ENCODE measurements at places on chromosomes 1 and 21.

GRCh38 chr1:9211291-9211811, 23.2 kb upstream of the H6PD start:
- no peak for DNase-seq

DNA sequence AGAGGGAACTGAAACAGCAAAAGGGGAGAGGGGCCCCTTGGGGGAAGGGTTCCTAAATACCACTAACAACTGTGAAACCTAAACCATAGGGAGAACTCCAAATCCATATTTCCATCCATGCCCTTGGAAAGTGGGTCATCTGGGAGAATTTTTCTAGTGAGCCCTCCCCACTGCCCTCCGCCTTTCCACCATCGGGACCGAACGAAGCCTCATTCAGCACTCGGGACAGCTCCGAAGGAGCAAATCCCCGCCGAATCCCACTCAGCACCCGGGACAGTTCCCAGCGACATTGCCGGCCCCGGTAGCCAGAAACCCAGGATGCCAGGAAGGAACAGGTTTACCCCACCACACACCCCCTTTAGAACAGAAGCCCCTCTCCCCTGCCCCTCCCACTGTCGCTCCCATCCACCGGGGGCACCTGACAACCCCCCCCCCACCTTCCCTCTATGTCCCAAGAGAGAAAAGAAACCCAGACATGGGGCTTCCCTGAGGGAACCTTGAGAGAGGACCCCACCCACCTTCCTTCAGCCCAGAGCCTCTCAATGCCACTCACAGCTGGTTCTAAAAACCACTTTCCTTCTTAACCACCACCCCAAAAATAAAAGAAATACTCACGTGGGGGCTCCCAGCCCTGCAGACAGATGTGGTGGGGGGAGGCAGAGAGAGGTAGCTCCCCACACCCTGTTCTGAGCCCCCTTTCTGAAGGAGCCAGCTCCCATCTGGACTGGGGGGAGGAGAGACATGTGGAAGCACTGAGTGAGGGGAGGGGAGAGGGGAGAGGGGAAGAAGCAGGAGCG, 4.5 kb downstream of the DLGAP3 start:
- DNase-seq, result no peak

GRCh38 chr1:210384625-210385024, 55.9 kb downstream of the HHAT start:
- no peak for DNase-seq

DNA sequence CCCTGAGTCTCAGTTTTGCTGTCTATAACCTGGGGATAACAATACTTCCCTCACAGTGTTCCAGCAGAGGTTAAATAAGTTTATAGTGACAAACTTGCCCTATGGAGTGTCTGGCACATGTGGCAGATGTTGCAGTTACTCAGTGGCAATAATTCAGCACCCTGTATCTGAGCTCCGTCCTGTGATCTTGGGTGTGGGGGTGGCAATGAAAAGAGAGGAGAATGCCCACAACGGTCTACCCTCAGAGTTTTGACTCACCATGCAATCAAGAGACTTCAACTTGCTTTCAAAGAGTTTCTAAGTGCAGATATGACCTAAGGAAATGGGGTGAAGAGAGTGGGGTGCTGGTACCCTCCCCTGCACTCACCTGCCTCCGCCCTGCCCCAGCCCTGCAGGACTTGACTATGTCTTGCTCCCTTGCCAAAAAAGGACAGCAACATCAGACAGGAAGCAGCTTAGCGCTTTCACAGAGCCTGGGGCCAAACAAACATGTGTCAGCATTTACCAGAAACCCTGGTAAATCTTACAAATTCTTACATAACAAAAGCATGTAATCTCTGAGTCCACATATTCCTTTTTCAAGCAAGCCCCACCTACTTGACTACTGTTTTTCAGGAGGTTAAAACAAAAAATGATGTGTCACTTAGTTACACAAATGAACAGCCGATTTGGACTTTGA, 185.1 kb upstream of the CAMK1G start:
- DNase-seq, result no peak

DNA sequence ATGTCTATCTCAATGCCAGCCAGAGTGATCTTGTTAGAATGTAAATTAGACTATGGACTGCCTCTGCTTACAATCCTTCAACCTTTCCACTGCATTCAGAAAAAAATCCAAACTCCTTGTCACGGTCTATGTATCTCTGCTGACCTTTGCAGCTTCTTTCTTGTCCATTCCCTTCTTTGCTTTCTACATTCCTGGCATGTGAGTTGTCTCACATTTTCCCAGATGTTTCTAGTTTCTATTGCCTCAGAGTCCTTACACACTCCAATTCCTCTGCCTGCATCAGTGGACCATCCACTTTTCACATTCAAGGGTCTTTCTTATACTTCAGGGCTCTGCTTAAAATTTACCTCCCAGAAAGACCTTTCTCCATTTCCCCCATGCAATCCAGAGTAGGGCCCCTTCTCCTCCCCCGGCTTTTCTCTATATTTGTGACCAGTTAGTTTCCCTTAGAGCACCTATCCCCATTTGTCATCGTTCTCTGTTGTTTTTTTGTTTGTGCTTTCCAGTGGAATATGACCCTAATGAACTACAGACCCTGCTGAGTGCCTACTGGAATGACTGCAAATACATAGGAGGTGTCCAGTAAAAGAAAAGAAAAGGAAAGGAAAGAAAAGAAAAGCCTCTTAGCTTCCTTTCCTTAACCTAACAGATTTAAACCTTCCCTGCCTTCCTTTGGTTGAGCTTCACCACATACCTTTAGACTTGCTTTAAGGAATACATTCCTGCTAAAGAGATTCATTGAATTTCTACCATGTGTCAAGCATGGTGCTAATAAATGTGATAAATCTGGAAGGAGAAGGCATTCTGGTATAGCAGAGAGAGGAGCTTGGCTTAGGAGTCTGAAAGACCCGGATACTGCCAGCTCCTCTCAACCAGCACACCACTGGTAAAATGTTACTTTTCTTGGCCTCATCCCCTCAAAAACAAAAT, 102.0 kb downstream of the DIRAS3 start:
- no peak for DNase-seq

DNA sequence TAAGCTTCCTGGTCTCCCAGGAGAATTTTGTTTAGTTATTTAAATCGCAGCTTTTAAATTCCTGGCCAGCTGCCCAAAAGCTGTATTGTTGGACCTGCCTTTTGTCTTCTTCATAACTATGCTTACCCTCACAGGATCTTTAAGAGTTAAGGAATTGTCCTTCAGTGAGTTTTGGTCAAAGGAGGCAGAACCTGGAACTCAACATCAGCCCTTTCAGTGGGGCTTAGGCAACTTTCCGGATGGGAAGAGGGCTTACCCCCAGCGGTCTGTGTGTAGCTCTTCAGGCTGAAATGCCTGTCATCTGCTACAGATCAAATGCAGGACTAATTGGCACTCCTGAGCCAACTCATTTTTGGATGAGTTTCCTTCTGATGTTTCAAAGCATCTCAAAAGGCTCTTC, 402.6 kb downstream of the SIPA1L2 start:
- DNase-seq, result no peak

GRCh38 chr1:31161571-31161970, 78.1 kb downstream of the NKAIN1 start:
- DNase-seq, result no peak

GRCh38 chr1:235415008-235415904, 48.0 kb downstream of the TBCE start:
- no peak for DNase-seq

GRCh38 chr21:35861661-35862060, 198.7 kb downstream of the SETD4 start:
- DNase-seq, result no peak

- no peak for DNase-seq
Measured at GRCh38 chr21:18155508-18156193, 89.0 kb upstream of the CHODL start.

DNA sequence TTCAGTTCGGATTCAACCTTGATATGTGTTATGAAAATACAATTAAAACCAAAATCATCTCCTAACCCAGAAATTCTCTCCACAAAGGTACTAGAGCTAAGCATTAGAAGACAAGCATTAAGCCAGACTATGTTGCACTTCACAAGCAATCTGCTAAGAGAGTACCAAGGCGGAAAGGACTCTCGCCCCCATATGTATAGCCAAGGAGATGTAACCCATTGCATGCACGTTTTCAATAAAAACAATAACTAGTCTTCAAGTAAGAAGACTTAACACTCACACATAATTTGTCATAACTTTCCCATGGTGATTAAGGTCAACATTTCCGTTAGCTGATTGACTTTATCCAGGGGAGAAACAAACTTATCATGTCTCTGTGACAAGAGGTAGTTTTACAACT, 27.6 kb upstream of the PTPRC start:
- no peak for DNase-seq

DNA sequence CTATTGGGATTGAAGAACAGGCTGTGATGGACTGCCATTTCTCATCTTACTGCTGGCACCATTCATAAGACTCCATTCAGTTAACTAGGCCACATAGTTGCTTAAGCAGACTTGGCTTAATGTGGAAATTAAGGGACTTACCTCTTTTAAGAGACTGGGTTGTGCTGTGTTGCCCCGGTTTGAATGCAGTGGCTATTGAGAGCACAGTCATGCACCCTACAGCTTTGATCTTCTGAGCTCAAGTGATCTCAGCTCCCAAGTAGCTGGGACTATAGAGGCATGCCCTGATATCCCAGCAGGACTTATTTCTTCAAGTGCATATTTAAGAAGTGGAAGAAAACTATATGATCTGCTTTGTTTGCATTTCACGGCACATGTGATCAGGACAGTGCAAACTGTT, 181.1 kb downstream of the RASAL2 start:
- no peak for DNase-seq

- no peak for DNase-seq
Measured at GRCh38 chr1:15038232-15039016, 115.1 kb upstream of the TMEM51 start.

DNA sequence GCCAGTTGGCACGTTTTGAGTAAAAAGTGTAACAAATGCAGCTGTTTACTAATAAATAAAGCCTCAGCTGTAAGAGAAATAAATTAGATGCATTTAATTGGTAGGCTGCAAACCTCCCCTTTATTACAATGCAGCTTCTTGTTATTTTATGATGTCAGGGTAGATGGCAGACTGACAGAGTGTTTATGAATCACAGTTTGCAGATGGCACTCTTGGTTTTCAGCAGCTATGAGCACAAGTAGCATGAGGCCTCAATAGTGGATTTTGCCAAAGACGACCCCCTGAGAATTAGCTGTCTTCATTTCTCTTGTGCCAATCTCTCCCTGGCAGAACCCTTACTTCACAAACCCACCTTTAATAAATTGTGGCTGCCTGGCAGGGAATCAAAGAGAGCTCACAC, 161.2 kb upstream of the C1orf87 start:
- DNase-seq, result no peak

DNA sequence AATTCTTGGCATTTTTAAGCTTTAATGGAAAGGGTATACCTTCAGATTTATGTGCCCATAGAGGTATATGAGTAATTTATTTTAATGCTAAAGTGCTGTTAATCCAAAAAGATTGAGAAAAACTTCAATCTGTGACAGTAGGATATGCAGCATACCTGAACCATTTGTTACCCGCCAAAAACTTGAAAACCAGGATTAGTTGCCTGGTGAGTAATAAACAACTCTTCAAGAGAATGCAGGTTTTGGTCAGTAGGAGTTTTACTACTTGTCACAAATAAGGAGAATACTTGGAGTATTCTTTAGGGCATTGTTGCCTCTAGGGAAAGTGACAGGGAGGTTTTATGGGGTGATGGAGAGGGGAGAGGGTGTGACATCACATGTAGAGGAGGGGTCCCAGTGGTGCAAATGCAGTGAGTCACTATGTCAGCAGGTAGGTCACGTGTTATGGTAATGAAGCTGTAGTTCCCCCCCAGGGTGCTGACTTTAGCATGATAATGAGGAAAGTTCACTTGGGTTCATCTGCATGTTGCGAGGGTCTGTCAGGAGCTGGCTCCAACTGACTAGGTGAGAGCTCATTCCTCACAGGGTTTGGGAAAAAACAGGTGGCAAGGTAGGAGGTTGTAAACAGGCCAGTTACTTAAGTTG, 23.1 kb downstream of the USP25 start:
- no peak for DNase-seq

- no peak for DNase-seq
Measured at GRCh38 chr1:225347123-225347683, 80.6 kb downstream of the LBR start.

DNA sequence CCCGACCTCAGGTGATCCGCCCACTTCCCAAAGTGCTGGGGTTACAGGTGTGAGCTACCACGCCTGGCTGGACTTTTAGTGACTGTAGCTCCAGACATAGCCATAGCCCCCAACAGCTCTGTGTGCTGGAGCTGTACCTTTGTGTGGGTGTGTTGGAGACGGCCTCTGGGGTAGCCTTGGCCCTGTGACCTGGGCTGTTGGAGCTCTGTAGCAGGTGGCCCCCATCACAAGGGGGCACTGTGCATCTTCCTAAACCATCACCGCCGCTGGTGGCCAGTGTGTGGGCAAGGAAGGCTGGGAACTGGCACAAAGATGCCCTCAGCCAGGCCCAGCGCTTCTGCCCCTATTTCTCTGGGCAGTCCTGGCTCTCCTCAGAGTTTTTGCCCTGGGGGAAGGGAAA, 38.4 kb upstream of the FOXO6 start:
- DNase-seq, result no peak

GRCh38 chr1:32172621-32173245, 6.7 kb upstream of the TXLNA start:
- no peak for DNase-seq

- no peak for DNase-seq
Measured at GRCh38 chr1:67441739-67442281, 11.6 kb upstream of the SERBP1 start.

DNA sequence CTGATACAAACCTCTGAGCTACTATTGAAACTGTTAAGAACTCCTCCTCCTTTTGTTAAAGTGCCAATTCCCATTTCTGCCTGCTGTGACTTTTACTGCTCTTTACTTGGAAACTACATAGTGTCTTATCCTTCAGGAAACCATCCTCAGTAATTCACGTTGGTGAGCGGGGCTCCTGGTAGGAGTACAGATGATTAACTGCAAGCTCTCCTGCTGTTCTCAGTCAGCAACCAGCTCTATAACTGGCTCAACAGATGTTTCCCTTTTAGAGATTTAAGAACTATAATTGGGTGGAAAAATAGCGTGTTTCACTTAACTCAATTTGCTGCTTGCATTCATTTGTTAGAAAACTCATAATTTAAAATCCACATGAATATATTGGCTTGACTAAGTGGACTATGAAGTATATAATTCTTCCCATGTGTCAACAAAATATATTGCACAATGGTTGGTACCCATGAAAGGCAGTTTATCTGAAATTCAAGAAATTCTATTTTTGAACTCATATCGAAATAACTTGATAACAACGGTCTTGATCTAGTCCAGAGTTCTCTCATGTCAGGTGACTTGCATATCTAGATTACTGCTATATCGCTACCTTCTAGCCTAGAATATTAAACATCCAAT, 574.0 kb downstream of the KCNT2 start:
- no peak for DNase-seq

- DNase-seq, result no peak
Measured at GRCh38 chr1:9438431-9439073, 100.7 kb upstream of the SLC25A33 start.

GRCh38 chr1:83086346-83086745, 912.6 kb downstream of the TTLL7 start:
- no peak for DNase-seq

GRCh38 chr1:194600716-194601115, 1414.3 kb upstream of the B3GALT2 start:
- no peak for DNase-seq

- no peak for DNase-seq
Measured at GRCh38 chr1:169546087-169546995, 39.9 kb downstream of the F5 start.

GRCh38 chr1:113765306-113766230, 6.3 kb upstream of the PHTF1 start:
- no peak for DNase-seq

- DNase-seq, result no peak
Measured at GRCh38 chr1:56070601-56071000, 508.8 kb downstream of the PLPP3 start.

- no peak for DNase-seq
Measured at GRCh38 chr1:108893141-108893530, 16.4 kb downstream of the GPSM2 start.
